ENCODE measurements at places on chromosomes 4 and X. TPM values are rescaled to one million over a fixed set of nuclear protein-coding genes. Genes with fewer than 3 reads are reported as not detected.

PPEF2 gene
- not detected for total RNA-seq

BST1 gene
- total RNA-seq, result 8.7 TPM

HSD17B13 gene
- under 0.01 TPM for total RNA-seq

TMEM156 gene
- 0.17 TPM for total RNA-seq
